ENCODE measurements at places on chromosomes 13 and 19.

GRCh38 chr13:46926916-46927590 lies 30.2 kb upstream of the HTR2A start:
- peak; percentile 63 for DNase-seq

DNA sequence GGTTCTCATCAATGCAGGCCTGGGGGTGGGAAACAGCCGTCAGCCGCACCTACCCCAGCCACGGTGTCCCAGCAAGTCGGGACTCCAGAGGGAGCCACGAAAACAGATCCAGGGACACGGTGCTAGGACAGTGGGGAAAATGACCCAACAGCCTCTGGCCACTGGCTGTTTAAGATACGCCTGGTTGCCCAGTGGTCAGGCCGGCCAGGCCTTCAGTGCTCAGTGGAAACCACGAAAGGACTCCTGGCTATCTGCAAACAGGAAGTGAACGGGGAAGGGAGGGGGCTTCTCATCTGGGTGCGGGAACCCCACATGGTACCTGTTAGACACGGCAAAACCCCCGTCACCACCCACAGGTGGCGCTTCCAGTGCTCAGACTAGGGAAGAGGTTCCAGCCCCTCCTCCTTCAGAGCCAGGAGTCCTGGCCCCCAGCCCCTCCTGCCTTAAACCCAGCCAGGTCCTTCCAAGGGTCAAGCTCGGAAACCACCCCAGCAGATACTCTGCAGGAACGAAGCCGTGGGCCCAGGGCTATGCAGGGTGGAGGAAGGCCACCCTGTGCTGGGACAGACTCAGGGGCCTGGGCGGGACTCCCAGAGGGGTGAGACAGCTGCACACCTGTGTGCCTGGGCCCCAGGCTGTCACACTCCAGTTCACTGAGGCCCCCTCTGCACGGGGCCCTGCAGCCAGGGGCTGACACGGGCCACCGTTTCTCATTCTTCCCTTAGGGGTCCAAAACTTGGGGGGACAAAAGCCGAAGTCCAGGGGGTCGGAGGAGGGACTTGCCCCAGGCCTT lies 4.5 kb downstream of the PPP1R12C start:
- no peak for DNase-seq

DNA sequence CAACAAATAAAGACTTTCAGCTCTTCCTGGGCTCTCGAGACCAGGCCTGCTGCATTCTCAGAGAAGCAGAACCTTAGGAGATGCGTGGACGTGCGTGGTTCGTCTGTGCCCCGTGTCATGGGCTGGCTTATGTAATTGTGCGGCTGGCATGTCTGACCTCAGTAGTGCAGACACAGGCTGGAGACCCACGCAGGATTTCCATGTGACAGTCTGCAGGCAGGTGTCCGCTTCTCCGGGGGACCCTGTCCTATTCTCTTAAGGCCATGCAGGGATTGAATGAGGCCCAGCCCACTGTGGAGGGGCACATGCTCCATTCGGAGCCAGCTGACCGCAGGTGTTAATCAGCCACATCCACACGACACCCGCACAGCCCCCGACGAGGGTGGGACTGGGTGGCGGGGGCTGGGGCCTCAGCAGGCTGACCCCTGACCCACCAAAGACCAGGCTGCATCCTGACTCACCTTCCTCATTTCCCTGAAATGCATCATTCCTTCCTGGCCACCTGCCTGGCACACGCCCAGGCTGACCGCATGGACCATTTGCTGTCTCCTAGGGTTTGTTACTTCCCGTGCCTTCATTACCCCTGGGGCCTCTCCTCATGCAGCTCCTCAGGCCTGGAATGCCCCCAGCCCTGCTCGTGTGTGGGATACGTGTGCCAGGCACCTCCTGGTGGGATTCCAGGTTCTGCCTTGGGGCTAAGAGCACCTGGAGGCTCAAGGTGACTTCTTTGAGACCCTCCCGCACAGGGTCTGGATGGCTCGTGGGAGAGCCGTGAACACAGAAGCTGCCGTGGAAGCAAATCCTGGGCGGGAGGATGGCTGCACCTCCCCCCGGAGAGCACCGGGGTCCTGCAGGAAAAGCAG lies 10.7 kb upstream of the MCF2L start:
- no peak for DNase-seq

DNA sequence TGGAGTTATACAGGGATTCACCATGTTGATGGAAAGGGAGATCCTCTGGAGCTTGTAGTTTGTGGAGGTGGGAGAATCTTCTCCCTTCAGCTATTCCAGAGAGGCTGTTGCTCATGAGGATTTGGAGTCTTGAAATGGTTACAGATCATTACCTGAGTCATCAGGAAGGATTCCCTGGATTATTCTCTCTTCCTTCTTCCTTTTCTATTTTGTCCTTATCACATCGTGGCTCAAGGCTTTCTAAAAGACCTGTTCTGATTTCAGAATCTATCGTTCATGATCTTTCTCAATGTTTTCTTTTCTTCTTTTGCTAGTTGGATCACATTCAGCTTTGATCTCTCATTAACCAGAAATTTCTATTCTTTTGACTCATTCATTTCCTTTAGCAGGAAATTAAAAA lies 196.0 kb downstream of the KLF5 start:
- DNase-seq: no peak

DNA sequence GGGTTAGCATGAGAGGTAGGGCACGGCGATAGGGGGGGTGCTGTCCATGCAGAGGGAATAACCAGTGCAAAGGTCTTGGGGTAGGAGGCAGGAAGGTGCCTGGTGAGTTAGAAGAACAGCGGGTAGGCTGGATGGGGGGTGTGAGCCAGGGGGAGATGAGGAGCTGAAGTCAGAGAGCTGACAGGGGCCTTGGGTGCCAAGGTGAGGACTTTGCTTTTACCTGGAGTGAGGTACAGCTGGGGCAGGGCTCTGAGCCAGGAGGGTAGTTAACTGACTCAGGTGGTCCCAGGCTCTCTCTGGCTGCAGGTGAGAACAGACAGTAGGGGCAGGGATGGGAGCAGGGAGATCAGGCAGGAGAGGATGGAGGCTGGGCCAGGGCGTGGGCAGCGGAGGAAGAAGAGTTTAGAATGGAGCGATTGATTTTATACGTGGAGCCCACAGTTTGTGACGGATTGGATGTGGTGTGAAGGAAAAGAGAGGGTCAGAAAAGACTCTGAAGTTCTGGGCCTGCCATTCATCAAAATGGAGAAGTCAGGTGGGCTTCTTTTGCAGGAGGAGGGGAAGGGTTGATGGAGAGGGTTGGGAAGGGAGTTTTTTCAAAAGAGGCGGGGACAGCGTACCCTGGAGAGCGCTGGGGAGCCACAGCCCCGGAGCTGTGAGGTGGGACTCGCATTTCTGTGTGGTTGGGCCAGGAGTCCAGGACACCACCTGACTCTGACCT lies 1.2 kb upstream of the GRAMD1A start:
- DNase-seq: no peak

- no peak for DNase-seq
Observed at GRCh38 chr19:50416034-50416977, 2.4 kb upstream of the SPIB start.

DNA sequence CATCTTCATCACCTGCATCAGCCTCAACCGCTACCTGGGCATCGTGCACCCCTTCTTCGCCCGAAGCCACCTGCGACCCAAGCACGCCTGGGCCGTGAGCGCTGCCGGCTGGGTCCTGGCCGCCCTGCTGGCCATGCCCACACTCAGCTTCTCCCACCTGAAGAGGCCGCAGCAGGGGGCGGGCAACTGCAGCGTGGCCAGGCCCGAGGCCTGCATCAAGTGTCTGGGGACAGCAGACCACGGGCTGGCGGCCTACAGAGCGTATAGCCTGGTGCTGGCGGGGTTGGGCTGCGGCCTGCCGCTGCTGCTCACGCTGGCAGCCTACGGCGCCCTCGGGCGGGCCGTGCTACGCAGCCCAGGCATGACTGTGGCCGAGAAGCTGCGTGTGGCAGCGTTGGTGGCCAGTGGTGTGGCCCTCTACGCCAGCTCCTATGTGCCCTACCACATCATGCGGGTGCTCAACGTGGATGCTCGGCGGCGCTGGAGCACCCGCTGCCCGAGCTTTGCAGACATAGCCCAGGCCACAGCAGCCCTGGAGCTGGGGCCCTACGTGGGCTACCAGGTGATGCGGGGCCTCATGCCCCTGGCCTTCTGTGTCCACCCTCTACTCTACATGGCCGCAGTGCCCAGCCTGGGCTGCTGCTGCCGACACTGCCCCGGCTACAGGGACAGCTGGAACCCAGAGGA lies 2.6 kb downstream of the P2RY11 start:
- DNase-seq: no peak

GRCh38 chr19:20912973-20913372 lies 10.1 kb upstream of the ZNF85 start:
- DNase-seq: no peak

- peak; percentile 72 for DNase-seq
Observed at GRCh38 chr13:98775844-98776598, 23.5 kb upstream of the SLC15A1 start.

Data from GM03348 (cell line).